NK-92 treated with Interleukin-12 subunit alpha and Interleukin-12 subunit beta, amount 100 ng/mL, for 24 hours (cell line): ENCODE measurements at places on chromosomes 5 and 9.

DNA sequence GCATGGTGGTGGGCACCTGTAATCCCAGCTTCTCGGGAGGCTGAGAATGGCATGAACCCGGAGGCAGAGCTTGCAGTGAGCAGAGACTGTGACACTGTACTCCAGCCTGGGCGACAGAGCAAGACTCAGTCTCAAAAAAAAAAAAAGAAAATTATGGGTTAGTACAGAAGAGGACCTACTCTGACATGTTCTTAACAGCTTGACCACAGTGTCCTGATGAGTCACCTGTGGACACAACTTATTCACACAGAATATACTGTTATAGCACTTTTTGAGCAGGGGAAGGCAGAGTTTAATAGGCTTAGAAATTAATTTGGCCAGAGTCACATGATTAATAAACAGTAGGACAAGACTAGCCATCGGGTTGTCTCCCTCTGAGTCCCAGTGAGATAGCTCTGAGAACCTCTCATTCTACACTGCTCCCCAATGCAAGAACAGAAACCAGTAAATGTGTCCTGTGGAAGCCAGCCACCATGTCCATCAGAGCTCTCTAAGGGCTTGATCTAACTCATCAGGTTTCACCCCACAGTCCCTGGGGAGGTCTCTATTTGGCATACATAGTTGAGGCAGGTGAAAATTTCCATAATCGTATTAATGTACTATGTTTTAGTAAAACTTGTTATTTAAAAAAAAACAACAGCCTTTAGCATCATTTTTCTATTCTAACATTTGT, 1077.9 kb upstream of the C9orf72 start:
- DNase-seq = no peak

GRCh38 chr5:55897905-55898304, 46.7 kb downstream of the IL31RA start:
- no peak for DNase-seq

DNA sequence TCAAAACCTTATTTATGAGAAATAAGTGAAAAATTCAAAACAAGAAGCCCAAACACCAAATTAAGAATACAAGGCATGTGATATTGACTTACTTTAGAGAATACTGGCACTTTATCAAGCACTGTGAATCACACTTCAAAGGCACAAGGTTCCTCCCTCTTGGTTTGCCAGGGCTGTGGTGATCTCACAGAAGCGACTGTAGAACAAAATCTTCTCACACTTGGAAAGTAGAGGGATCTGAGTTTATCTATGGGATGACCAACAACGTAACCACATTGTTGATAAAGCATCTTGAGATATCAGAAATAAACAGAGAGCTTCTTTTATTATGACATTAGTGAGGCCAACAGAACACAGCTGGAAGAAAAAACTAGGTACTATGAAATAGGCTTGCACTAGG, 295.9 kb downstream of the NFIB start:
- no peak for DNase-seq

DNA sequence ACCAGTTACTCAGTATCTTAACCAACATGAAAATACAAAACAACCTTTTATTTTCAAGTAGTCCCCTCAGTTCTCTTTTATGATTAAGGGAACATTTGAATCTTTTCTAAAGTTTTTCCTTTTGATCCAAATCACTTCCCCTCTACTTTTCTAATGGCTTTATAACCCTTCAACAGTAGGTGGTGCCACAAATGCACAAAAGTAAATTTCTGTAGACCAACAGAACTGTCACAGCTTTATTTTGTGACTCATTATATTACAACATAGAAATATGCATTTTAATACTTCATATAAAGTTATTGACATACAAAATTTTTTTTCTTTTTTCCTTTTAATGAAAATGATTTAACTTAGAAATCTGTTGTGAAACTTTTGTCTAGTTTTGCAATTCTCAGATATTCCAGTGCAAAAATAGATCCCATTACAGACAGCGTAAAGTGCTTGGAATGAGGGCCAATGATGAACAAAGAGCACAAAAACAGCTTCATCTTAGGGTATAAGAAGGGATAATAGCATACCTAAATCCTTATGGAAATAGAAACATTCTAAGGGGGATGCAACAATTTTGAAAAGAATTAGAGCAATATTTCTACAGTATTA, 17.0 kb downstream of the NIPSNAP3B start:
- DNase-seq = no peak

DNA sequence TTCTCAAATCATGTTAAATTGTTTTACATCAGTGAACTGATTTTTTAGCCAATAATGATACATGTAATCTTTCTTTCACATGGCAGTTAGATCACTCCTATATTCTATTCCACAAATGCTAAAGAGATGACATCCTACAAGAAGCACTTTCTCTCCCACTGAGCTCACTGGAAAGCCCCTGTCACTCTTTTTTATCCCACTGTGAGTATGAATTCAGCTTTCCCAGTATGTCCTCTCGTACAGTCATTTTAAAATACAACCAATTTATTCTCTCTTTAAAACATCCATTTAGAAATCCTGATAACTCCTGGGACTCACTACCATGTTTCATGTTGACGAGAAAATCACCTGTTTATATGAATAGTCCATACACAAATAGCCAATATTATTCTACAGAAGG, 599.9 kb downstream of the SEMA5A start:
- no peak for DNase-seq

GRCh38 chr5:36363101-36363500, 61.4 kb upstream of the RANBP3L start:
- no peak for DNase-seq

- no peak for DNase-seq
These were observed 123.5 kb downstream of the TSSK1B start for GRCh38 chr5:113311301-113311700.

- no peak for DNase-seq
These were observed 41.2 kb downstream of the SPZ1 start for GRCh38 chr5:80360914-80361444.

DNA sequence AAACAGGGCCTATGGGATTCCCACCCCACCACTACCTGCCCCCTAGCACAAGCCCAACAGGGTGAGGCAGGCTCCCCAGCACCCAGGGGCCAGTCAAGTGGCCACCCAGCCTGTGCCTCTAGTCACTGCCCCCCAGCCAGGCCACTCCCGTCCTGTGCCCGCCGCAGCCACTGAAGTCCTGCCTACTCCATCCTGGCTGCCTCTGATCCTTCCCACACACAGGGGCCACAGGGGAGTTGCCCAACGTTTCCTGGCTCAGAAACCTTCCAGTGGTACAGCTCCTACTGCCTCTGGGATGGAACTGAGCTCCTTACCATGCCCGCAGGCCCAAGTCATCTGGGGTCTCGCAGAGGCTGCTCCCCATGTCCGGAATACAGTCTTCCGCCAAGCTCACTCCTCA, 70.2 kb upstream of the STXBP1 start:
- no peak for DNase-seq

- no peak for DNase-seq
These were observed 294.3 kb downstream of the TAF11L14 start for GRCh38 chr5:17928581-17928981.

- DNase-seq = no peak
These were observed 26.3 kb downstream of the OR2V2 start for GRCh38 chr5:181173420-181174342.

- no peak for DNase-seq
These were observed 22.8 kb downstream of the SMIM3 start for GRCh38 chr5:150801117-150801927.

- no peak for DNase-seq
These were observed 25.2 kb downstream of the PRRC2B start for GRCh38 chr9:131419026-131419614.

GRCh38 chr5:7053528-7054209, 340.4 kb downstream of the TENT4A start:
- no peak for DNase-seq

DNA sequence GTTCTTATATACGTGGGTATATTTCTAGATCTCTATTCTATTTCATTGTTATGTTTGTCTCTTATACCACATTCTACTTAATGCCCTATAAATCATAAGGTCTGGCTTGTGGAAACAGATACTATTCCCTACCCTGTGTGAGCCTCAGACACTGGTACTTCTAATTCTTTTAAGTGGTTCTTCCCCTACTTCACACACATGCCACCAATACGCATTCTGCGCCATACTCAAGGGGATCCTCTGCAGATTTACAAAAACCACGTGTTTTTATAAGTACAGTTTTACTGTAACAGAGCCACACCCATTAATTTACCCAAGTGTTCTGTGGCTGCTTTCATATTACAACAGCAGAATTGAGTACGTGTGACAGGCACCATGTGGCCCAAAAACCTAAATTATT, 195.6 kb downstream of the SAXO1 start:
- DNase-seq = no peak

GRCh38 chr5:155651-156410, 35.5 kb upstream of the LRRC14B start:
- DNase-seq = no peak

- no peak for DNase-seq
These were observed 47.4 kb downstream of the CSNK1G3 start for GRCh38 chr5:123559434-123559775.

GRCh38 chr5:98663521-98663920, 109.9 kb upstream of the RGMB start:
- DNase-seq = no peak

DNA sequence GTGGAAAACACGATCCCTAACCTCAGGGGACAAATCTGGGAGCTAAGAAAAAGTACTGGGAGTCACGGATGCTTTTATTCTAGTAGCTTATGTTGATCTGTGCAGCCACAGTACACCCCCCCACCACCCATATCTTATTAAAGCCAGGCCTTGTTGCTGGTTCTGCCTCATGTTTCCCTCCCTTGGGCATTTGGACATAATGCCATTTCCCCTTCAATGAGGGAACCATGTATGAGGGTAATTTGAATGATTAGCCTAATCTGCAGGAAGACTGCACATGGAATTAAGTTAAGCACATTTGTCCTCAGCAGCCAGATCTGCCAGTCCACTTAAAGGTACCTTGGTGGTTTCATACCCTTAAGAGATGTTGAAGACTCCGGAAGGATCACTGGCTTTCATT, 102.0 kb downstream of the ARHGAP26 start:
- DNase-seq = no peak

DNA sequence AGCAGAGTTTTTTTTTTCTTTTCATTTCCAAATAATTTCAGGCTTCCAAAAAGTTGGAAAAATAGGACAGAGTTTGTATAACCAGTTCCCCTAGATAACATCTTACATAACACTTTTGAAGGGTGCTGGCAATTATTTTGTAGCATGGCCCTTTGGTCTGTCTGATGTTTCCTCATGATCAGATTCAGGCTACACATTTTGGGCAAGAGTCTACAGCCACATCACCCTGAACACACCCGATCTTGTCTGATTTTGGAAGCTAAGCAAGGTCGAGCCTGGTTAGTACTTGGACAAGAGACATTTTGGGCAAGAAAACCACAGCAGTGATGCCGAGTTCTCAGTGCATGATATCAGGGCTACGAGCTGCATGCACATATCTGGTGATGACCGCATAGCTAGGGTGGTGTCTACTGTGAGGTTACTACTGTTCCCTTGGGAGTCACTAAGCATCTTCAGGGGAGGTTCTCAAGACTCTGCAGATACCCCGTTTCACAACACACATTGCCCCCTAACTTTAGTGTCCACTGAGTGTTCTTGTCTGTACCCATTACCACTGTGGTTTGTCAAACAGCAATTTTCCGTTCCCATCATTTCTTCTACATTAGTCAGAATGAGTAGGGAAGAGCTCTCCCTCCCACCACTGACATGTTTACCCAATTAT, 86.2 kb downstream of the TTC39B start:
- DNase-seq = no peak

- no peak for DNase-seq
These were observed 82.8 kb upstream of the TLX3 start for GRCh38 chr5:171226096-171226754.

- no peak for DNase-seq
These were observed 26.3 kb upstream of the ERAP1 start for GRCh38 chr5:96834016-96834415.

- DNase-seq = no peak
These were observed 381.6 kb upstream of the PRR16 start for GRCh38 chr5:120082316-120083068.

DNA sequence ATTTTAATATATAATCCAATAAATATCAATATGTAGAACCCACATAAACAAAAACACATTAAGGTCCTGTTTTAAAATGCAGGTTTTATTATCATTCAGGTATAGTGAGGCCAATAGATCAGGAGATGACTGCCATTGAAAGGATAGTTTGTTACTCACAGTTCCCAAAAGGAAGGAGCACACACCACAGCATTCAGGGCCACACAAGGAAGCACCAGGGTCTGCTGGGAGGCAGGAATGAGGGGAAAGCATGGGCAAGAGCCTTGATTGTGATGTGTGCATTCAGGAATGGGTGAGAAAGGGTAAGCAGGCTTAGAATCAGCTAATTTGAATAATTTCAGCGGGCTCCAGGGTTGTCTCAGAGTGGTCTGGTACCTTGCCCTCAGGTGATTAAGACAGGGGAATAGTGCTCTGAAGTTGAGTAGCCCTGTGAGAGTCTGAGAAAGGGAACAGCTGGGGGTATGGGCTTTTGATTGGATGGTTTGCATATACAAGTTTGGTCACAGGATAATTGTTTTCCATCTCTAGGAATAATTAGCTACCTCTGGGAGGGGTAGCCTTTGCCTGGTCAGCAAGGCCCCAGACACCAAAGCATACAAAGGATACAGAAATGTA, 19.8 kb upstream of the OTULIN start:
- DNase-seq = no peak

DNA sequence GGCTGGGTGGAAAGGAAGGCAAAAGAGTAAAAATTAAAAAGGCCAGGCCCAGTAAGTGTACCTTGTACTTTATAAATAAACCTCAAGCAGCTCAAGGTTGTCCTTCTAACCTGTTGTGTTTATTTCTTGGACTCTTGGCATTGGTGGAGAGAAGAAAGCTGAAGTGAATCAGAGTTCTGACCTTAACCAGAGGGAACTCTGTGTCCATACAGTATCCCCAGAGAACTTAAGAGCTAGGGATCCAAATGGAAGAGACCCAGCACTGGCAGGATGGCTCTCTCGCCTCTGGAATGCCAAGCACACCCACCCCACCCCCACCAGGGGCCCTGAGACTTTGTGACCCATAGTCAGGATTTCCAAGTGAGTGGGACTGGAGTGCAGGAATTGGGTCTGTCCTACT, 14.2 kb downstream of the NUDT2 start:
- DNase-seq = no peak

DNA sequence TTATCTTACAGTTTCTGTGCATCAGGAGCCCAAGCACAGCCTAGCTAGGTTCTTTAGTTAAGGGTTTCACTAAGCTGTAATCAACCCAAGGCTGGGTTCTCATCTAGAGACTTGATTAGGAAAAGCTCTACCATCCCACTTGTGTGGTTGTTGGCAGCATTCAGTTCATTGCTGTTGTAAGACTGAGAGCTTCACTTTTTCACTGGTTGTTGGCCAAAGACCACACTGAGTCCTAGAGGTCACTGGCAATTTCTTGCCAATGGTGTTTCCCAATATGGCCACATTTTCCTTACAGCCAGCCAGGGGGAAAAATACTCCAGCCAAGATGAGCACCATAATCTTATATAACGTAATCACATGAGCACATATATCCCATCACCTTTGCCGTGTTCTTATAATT, 74.3 kb downstream of the SMIM15 start:
- DNase-seq = no peak

DNA sequence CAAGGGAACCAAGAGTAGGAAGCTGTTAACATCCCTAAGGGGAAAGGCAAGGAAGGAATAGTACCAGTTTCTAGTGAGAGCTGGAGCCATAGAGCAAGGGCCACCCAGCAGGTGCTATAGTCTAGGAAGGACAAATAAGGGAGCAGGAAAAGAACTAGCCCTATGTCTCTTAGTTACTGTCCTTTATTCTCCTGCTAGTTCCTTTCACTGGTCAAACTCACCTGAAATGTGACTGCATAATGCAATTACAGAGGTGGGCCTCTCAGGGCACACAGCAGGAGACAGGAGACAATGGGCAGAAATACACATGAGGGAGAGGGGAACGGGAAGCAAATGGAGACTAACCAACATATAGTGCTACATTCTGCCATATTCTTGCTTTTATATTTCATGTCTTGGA, 26.7 kb upstream of the FRMPD1 start:
- DNase-seq = no peak
